ENCODE measurements at places on chromosomes 3 and 15.

GRCh38 chr15:90396321-90396720 lies 8.3 kb downstream of the IQGAP1 start:
- DNase-seq = no peak

DNA sequence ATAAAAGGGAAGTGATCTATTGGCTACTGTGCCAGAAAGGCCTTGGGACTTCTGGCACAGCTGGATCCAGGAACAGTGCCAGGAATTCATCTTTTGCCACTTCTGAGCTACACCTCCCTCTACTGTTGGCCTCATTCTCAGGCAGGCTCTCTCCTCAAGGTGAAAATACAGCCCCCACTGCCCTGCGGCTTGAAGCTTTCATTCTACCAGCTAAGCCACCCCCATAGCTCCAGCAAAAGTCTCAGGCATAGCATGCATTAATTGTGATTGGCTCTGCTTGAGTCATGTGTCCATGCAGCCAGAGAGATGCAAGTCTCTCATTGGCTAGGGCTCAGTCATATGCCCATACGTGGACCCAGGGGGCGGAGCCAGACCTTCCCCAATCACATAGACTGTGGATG lies 142.4 kb downstream of the TPRA1 start:
- DNase-seq = no peak

DNA sequence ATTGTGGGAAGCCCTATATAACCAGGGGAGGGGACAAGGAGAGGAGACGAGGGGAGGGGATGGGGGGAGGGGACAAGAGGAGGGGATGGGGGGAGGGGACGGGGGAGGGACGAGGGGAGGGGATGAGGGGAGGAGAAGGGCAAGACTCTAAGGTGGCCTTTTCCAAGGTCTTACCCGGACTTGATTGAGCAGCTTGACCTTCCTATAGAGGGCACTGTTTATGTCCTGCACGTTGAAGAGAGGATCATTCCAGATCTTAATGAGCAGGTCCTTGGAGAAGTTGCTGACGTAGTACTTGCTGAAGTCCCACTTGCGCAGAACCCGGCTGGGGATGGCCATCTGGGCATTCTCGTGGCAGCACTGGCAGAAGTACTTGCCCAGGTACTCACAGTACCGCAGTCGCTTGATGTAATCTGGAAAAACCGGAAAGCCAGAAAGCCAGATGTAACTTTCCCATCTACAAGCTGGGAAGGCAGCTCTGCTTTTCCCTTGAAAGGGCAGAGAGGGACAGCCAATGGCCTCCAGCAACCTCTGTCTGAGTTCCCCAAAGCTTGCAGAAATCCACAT lies 55.7 kb downstream of the RUBCN start:
- DNase-seq = no peak

- DNase-seq = no peak
These were observed 72.5 kb downstream of the SNTN start for GRCh38 chr3:63724987-63725386.

DNA sequence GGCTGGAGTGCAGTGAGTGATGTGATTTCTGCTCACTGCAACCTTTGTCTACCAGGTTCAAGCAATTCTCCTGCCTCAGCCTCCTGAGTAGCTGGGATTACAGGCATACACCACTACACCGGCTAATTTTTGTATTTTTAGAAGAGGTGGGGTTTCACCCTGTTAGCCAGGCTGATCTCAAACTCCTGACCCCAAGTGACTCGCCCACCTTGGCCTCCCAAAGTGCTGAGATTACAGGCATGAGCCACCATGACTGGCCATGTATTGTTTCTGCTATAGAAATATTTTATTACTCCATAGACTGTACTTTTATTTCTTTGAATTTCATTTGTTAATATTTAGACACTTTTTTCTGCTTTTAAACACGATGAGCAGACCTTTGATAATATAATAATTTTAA lies 60.4 kb downstream of the GTF2E1 start:
- no peak for DNase-seq

GRCh38 chr3:129936757-129937156 lies 37.8 kb upstream of the TRH start:
- no peak for DNase-seq

DNA sequence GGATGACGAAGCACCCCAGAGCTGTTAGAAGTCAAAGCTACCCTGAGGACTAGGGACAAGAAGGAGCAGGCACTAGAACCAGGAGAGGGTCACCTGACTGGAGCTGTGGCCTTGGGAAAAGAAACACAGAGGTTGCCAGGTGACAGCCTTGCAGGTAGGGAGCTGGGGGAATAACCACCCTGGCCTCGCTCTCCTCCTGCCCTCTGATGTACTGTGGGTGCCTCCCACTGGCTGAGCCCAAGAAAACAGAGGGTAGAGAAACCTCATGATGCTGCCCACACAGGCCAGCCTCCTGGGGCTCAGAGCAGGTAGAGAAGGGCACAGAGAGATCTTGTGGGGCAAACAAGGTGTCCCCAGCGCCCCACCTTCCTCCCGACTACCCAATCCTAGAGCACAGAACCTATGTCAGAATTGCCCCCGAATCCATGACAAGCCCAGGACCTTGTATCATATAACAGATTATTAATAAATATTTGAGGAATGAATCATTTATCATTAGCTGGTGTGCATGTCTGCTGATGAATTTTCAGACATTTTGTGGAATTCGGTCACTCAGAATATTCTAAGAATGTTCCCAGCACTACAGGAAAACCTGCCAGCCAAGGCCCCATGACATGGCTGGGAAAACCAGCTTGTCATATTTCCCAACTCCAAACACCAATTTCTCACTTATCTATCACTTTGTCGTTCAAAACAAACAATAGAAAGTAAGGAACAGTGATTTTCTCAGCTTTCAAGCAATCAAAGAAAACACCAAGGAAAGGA lies 59.8 kb upstream of the MEX3B start:
- DNase-seq = no peak

GRCh38 chr3:183490211-183490601 lies 61.8 kb upstream of the MCF2L2 start:
- DNase-seq = no peak

DNA sequence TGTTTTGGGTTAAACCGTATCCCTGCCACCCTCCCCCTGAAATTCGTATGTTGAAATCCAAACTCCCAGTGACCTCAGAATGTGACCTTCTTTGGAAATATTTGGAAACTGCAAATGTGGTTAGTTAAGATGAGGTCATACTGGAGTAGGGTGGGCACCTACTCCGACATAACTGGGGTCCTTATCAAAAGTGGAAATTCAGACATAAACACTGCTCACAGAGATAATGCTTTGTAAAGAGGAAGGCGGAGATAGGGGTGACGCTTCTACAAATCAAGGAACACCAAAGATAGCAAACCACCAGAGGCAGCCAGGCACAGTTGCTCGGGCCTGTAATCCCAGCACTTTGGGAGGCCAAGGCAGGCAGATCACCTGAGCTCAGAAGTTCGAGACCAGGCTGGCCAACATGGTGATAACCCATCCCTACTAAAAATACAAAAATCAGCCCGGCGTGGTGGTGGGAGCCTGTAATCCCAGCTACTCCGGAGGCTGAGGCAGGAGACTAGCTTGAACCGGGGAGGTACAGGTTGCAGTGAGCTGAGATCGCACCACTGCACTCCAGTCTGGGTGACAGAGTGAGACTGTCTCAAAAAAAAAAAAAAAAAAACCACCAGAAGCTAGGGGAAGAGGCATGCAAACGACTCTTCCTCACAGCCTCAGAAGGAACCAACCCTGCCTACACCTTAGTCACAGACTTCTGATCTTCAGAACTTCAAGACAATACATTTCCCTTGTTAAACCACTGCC lies 51.1 kb upstream of the CHD2 start:
- peak; percentile 14 for DNase-seq

DNA sequence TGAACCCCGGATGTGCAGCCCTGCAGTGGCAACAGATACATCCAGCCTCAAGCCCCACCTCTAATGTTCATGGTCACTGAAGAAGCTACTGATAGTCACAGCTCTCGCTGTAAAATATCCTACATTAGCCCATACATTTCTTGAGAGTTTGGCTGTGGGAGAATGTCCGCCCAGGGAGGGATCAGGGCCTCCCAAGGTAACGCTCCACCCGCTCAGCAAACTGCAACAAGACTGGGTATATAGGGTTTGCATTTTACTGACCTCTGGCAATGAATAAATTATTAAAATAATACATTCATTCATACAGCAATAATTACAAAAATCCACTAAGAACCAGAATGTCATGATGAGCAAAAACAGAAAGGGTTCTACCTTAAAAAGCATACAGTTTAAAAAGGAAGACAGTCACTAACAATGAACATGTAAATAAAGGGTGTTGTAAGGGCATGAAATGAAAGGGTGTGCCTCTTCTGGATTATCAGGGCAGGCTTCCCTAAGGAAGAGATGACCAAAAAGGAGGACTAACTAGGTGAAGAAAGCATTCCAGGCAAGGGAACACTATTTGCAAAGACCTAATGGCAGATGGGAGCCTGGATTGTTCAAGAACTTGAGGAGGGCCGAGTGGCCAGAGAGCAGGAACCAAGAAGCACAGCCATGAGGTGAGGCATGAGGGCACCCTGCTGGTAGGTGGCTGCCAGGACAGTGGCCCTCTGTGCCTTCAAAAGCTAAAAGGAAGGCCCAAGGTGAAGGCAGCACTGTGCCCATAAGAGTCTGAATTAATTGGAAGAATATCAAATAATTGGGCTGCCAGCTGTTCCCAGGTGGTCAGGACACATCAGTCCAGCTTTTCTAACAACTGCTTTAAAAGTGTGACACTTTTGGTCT lies 28.1 kb upstream of the CTDSPL start:
- no peak for DNase-seq

GRCh38 chr15:50227076-50227475 lies 38.5 kb downstream of the HDC start:
- no peak for DNase-seq

DNA sequence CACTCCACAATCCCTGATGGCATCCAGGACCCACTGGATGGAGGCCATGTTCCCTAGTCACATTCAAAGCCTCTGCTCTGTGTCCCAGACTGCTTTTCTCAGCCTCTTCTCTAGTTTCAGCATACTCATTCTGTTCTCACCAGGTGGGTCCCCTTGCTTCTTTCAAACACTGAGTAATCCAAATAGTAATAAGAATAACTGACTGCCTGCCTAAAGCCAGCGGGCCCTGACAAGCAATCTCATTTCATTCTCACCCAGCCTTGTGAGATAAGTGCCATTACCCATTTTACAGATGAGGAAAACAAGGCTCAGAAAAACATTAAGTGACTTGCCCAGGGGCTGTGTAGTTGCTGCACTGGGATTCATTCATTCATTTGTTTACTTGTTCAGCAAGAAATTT lies 25.4 kb downstream of the MAPKAPK3 start:
- DNase-seq = no peak

DNA sequence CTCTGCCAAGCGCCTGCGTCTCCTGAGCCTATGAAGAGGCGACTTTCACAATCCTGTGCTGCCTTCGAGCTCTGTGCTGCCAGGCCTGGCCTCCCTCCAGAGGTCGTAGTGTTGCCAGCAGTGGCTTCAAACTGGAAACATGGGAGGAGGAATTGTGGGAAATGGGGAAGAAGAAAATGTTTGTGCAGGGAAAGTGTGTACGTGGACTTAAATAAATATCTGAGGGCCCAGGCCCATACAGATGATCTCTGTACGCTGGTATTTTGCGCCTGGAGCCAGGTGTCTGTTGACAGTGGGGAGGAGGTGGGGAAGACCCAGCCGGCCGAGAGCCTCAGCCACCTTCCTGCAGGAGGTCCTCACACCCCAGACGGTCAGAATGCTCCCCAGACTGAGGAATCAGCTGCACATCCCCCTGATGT lies 44.6 kb downstream of the ZBTB38 start:
- no peak for DNase-seq

Measured in stimulated activated CD4-positive, alpha-beta T cell treated with anti-CD3 and anti-CD28 coated beads, Interleukin-1b, Interleukin-23, amount 100 ng/mL, for 1 hour (primary cell).